ENCODE measurements at places on chromosomes 3 and 15.
A peak's percentile ranks its signal among the peaks of the same experiment; 100 is the strongest.

DNA sequence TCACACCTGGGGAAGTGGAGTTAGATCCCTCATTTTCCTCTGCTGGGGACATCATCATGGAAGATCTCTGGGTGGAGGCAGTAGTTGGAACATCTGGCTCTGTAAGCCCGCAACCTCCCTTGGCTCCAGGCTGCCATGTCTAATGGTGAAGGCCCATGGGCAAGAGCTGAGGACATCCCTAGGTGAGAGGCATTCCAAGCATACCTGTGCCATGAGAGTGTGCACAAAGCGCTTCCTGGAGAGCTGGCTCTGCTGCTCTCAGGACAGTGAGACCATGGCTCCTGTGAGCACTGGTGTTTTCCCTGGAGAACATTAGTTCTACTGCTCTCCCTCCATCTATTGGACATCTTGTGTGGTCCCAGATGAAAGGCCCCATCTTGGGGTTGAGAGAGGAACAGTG is 7.7 kb downstream of the MAPKAPK3 start:
- DNase-seq = no peak

DNA sequence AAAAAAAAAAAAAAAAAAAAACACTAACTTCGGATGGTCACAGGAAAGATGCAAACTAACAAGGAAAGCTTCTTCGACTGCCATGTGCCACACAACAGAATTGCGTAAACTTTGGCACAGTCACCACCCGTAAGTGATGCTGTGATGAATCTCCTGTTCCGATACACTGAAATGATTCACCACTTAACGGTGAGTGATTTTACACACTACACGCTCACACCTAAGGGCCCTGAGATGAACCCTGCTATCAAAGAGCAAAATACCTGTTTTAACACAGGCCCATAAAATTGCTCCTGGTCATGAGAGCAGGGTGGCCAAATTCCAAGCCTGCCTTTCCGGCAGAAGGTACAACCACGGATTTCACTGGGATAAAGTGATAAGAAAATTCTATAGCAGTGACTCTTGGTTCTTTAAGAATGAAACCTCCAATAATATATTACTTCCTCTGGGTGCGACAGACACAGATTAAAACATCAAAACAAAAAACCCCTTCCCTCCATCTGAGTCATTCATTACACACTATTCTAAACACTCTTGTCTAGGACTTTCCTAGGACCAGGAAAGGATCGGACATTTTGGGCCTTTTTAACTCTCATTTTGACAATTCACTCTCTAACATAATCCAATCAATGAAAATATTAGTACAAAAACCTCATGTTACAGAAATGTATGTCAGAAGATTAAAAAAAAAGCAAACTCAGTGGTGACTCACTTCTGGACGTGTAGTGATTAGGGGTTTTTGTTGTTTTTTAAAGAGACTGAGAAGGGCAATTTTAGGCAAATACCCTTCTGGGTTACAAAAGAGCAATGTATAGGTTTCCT is 28.3 kb downstream of the LRIG1 start:
- DNase-seq = peak; percentile 38

GRCh38 chr3:94645790-94646189 is 582.9 kb downstream of the NSUN3 start:
- DNase-seq = no peak

DNA sequence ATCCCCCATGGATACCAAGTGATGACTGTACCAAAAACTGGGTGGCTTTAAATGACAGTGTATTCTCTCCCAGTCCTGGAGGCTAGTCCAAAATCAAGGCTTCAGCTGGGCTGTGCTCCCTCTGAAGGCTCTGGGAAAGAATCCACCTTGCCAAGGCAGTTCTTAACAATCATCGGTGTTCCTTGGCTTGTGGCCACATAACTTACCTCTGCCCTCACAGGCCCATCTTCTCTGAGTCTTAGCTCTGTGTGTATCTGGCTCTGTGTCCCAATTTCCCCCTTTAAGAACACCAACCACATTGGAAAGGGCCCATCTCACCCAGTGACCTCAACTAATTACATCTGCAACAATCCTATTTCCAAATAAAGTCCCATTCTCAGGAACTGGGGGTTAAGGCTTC is 503.0 kb upstream of the PROK2 start:
- no peak for DNase-seq

DNA sequence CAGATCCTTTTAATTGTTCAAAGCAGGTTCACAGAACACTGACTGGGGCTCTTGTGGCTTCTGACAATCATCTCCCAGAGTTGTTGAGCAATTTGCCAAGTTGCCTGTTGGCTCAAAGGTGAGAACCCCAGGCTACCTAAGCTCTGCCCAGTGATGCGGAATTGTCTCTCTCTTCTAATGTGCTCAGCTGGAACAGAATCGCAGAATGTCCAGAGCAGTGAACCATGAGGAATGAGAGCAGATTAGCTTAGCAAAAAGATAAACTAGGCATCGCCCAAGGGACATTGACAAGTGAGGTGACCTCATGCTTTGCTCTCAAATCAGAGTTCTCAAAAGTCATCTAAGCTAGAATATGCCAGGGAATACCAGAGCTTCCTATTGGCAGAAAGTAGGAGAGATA is 148.1 kb downstream of the WDR76 start:
- no peak for DNase-seq

- peak; percentile 1 for DNase-seq
Observed at GRCh38 chr15:38611228-38611627, 46.6 kb upstream of the RASGRP1 start.

- peak; percentile 18 for DNase-seq
Observed at GRCh38 chr3:13879102-13879945, 547 bp downstream of the WNT7A start.

DNA sequence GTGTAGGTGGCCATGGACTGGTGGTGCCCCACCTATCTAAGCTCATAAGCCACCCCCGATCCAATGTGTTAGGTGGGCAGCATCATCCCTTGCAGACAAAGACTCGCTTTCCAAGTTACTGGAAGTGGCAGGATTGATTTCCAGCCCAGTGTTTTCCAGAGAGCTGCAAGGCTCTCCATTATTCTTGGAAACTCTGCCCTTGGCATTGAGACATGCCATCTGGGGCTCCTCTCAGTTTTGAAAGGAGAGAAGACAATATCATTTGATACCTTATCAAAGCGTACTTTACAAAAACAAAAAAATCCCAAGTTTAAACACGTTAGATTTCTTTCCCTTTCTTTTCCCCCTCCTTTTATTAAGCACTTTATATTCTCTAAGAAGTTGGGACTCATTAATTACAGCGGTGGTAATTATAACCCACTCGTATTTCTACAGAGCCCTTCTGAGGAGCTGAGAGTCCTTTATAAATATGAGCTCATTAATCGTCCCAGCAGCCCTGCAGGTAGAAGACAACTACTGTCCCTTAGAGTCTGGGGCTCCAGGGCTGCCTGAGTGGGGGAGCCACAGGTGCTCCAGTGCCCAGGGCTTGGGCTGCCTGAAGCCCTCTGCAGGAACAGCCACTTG is 226.1 kb downstream of the TLE3 start:
- no peak for DNase-seq

All from activated T-helper 1 cell treated with anti-CD3 and anti-CD28 coated beads, Interleukin-2, amount 50 U/mL, for 16 hours (primary cell).